Naive thymus-derived CD8-positive, alpha-beta T cell (primary cell): ENCODE measurements at places on chromosomes 6 and 20.

DNA sequence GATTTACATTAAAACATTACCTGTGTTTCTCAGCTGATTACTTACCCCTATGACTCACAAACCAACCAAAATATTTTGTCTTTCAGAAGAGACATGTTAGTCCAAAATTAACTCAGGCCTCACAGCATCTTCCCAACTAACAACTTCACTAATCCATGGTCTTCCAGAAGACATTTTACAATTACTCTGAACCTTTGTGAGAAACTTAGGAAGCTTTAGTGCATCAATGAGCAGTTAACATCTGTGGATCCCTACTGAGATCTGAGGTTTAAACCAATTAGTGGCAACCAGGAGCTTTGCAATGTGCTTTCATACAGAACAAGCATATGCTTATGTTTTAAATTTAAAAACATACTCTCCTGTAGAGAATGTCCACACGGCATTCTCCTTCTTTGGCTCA is 269.7 kb downstream of the UBE3D start:
- no peak overlapping the region for H3K4me3 ChIP-seq
- no peak for DNase-seq
- no peaks in the 10 kb centered on the region for H3K27me3 ChIP-seq
- no peaks in the 10 kb centered on the region for H3K36me3 ChIP-seq

GRCh38 chr20:35238735-35239134 is 12.2 kb downstream of the MMP24 start:
- H3K4me1 ChIP-seq = no peaks in the 10 kb centered on the region
- peaks cover 20% of the 10 kb centered on the region for H3K36me3 ChIP-seq
- H3K27me3 ChIP-seq = no peaks in the 10 kb centered on the region
- DNase-seq = no peak

- no peaks in the 10 kb centered on the region for H3K27me3 ChIP-seq
- no peak overlapping the region for H3K4me3 ChIP-seq
- no peaks in the 10 kb centered on the region for H3K4me1 ChIP-seq
- H3K27ac ChIP-seq = no peak overlapping the region
- no peak for DNase-seq
- H3K36me3 ChIP-seq = peaks cover 76% of the 10 kb centered on the region
These were observed 72.2 kb downstream of the SENP6 start for GRCh38 chr6:75673884-75674283.

DNA sequence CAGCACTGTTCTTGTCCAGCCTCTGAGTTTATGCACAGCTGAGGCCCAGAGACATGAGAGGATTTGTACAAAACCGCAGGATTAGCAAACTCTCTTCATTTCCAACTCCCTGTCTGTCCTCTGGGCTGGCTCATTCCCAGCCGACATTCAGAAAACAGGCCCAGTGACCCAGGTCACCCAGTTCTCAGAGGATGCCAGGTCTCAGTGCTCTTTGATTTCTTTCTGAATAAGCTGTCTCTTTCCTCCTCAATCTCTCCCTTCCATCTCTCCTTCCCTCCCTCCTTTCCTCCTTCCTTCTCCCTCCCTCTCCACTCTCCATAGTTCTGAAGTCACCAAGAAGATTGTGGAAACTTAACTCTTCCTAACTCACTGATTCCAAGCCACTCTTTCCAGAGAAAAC is 372.7 kb upstream of the SULF2 start:
- no peak for DNase-seq
- H3K4me3 ChIP-seq = no peak overlapping the region
- no peak overlapping the region for H3K27ac ChIP-seq
- peaks cover 23% of the 10 kb centered on the region for H3K27me3 ChIP-seq
- H3K36me3 ChIP-seq = peaks cover 6% of the 10 kb centered on the region

DNA sequence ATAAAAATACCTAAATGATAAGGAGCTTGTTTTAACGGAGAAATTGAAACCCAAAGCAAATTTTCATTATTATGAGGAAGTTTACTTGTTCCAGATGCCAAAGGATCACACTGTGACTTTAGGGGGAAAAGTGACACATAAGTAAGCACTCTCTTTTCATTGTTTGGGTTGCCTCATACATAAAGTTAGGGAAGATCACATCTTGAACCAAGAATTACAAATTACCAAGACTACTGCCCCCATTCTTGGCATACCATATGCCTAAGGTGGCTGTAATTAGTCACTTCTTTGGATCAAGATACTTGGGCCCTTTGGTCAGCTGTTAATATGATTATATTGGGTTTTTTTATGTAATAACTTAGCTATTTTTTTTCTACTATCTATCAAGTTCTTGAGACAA is 269.0 kb downstream of the COL12A1 start:
- no peaks in the 10 kb centered on the region for H3K4me1 ChIP-seq
- no peak overlapping the region for H3K4me3 ChIP-seq
- no peak for DNase-seq
- no peaks in the 10 kb centered on the region for H3K36me3 ChIP-seq
- H3K27ac ChIP-seq = no peak overlapping the region

- peaks cover 6% of the 10 kb centered on the region for H3K27me3 ChIP-seq
- peaks cover 2% of the 10 kb centered on the region for H3K4me1 ChIP-seq
- H3K4me3 ChIP-seq = no peak overlapping the region
- H3K36me3 ChIP-seq = peaks cover 4% of the 10 kb centered on the region
These were observed 37.0 kb downstream of the RIOK1 start for GRCh38 chr6:7426447-7427169.

DNA sequence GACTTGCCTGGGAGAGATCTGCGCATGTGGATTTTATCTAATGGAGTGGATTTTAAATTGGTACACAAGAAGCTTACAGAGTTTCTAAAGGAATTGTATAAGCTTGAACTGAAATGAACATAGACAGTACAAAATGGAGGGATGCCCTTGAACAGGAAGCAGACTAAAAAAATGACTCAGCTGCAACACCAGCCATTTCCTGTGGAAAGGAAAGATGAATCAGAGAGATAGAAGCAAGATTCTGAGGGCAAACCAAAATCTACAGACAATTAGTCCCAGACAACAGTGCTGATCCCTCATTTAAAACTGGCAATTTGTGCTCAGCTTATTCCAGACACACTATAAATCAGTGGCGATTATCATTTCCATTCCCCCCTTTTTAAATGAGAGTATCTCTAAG is 114.6 kb upstream of the TCF21 start:
- H3K27ac ChIP-seq = no peak overlapping the region
- H3K4me3 ChIP-seq = no peak overlapping the region

- H3K4me3 ChIP-seq = no peak overlapping the region
- DNase-seq = no peak
- H3K27me3 ChIP-seq = no peaks in the 10 kb centered on the region
- peaks cover 5% of the 10 kb centered on the region for H3K36me3 ChIP-seq
- H3K4me1 ChIP-seq = peaks cover 15% of the 10 kb centered on the region
These were observed 26.3 kb downstream of the SUN5 start for GRCh38 chr20:32978009-32978335.

GRCh38 chr20:12594410-12595088 is 414.2 kb upstream of the SPTLC3 start:
- H3K4me1 ChIP-seq = no peaks in the 10 kb centered on the region
- no peak overlapping the region for H3K4me3 ChIP-seq
- no peak overlapping the region for H3K27ac ChIP-seq
- H3K27me3 ChIP-seq = no peaks in the 10 kb centered on the region

GRCh38 chr6:23184351-23184750 is 615.0 kb downstream of the HDGFL1 start:
- H3K27me3 ChIP-seq = no peaks in the 10 kb centered on the region
- H3K36me3 ChIP-seq = no peaks in the 10 kb centered on the region
- DNase-seq = no peak
- H3K4me1 ChIP-seq = no peaks in the 10 kb centered on the region
- no peak overlapping the region for H3K27ac ChIP-seq
- no peak overlapping the region for H3K4me3 ChIP-seq

- H3K27ac ChIP-seq = no peak overlapping the region
- no peaks in the 10 kb centered on the region for H3K4me1 ChIP-seq
- H3K4me3 ChIP-seq = no peak overlapping the region
- DNase-seq = no peak
- no peaks in the 10 kb centered on the region for H3K27me3 ChIP-seq
These were observed 36.2 kb upstream of the RGS17 start for GRCh38 chr6:153167061-153167891.

GRCh38 chr6:168625602-168626001 is 184.6 kb downstream of the SMOC2 start:
- no peak for DNase-seq
- peaks cover 4% of the 10 kb centered on the region for H3K27me3 ChIP-seq
- no peaks in the 10 kb centered on the region for H3K4me1 ChIP-seq
- H3K4me3 ChIP-seq = no peak overlapping the region

DNA sequence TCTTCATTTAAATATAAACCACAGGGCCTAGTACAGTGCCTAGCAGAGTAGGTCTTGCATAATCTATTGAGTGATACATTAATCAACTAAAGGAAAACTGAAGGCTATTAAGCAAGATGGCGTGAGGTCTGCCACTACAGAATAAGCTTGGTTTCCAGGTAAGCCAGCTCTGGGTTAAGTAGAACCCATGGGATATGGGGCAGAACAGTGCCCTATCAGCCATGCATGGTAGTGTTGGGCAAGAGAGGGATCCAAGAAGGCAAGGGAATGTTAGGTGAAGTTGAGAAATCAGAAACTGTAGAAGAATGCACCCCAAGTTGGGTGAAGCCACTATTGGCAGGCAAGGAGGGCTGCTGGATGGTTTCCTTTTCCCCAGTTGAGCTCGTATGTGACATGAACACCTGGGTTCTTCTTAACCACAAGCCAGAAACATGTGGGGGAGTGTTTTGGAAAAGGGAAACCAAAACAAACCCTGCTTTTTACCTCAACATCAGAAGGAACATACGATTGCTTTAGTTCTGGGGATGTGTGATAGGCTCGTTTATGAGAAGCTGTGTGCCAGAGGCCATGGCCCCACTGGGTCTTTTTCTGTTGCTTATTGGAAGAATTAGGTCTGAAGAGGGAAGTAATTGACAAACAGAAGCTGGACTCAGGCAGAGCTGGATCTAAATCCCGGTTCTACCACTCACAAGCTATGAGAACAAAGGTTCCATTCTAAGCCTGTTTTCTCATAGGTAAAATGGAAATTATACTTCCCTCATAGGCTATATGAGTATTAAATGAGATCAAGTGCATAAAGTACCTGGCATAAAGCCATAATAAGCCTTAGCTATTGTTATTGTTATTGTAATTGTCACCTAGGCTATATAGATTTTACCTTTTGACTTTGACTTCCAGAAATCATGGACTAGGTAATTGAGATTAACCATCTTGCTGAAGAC is 33.5 kb downstream of the NEDD9 start:
- H3K4me1 ChIP-seq = peaks cover 62% of the 10 kb centered on the region
- H3K4me3 ChIP-seq = peak overlapping the region; percentile 57
- DNase-seq = no peak
- peaks cover 42% of the 10 kb centered on the region for H3K36me3 ChIP-seq
- H3K27me3 ChIP-seq = no peaks in the 10 kb centered on the region
- peak overlapping the region; percentile 86 for H3K27ac ChIP-seq

GRCh38 chr6:3813150-3813780 is 35.9 kb upstream of the FAM50B start:
- DNase-seq = no peak
- peaks cover 24% of the 10 kb centered on the region for H3K27me3 ChIP-seq
- no peaks in the 10 kb centered on the region for H3K36me3 ChIP-seq
- no peak overlapping the region for H3K4me3 ChIP-seq
- H3K27ac ChIP-seq = no peak overlapping the region
- no peaks in the 10 kb centered on the region for H3K4me1 ChIP-seq

DNA sequence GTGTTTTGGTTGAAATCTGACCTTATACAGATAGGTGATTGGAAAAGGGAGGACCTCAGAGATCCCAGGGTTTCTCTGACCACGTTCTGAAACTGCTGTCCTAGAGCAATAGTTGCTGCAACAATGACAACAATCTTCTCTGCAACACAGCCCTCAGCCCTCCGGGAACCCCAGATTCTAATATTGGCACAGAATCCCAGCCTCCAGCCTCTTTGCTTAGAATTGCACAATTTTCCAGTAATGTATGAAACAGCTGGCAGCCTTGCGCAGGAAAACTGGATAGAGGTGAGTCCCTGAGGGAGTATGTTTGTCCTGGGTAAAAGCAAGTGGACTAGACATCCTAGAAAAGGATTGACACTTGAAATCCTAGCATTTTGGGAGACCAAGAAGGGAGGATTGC is 30.4 kb upstream of the PNRC1 start:
- no peaks in the 10 kb centered on the region for H3K27me3 ChIP-seq
- no peak for DNase-seq
- H3K27ac ChIP-seq = peak overlapping the region; percentile 37
- peaks cover 12% of the 10 kb centered on the region for H3K4me1 ChIP-seq
- no peaks in the 10 kb centered on the region for H3K36me3 ChIP-seq

GRCh38 chr20:35618263-35619131 is 2.9 kb downstream of the SPAG4 start:
- peaks cover 45% of the 10 kb centered on the region for H3K4me1 ChIP-seq
- H3K36me3 ChIP-seq = no peaks in the 10 kb centered on the region
- H3K27me3 ChIP-seq = no peaks in the 10 kb centered on the region
- H3K27ac ChIP-seq = peak overlapping the region; percentile 87

GRCh38 chr20:53750827-53751619 is 157.4 kb upstream of the ZNF217 start:
- H3K4me1 ChIP-seq = peaks cover 73% of the 10 kb centered on the region
- H3K27me3 ChIP-seq = no peaks in the 10 kb centered on the region
- peak; percentile 4 for DNase-seq

DNA sequence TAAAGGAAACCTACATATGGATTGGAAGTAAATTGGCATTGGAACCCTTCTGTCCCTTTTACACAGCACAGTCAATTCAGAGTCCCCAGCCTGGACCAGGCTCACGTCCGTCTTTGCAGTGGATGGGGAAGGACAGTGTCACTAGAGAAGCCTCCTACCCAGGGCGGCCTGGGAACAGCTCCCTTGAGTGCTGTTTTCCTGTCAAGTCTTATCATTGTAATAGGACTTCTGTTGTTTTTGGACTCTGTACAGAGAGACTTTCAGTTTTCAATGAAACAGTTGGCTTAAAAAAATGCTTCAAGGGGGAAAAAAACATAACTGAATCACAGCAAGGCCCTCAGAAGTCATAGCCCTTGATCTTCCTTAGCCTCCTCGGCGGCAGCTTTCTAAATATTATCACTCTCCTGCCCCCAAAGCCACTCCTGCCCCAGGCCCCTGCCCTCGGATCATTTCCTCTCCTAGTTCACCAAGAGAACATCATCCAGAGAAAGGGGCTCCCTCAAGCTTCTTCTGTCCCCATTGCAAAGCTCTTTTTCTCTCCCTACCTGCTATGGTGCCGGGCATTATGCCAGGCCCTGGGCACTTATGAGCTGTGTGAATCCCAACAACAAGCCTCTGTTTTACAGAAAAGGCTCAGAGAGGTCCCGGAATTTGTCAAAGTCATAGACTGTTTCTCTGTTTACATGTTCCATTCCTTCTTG is 37.8 kb upstream of the CNKSR3 start:
- no peaks in the 10 kb centered on the region for H3K4me1 ChIP-seq
- no peaks in the 10 kb centered on the region for H3K27me3 ChIP-seq
- DNase-seq = no peak

GRCh38 chr6:154981079-154981870 is 13.8 kb upstream of the TIAM2 start:
- H3K4me1 ChIP-seq = no peaks in the 10 kb centered on the region
- DNase-seq = no peak
- H3K36me3 ChIP-seq = no peaks in the 10 kb centered on the region
- no peaks in the 10 kb centered on the region for H3K27me3 ChIP-seq
- H3K4me3 ChIP-seq = no peak overlapping the region

- H3K4me1 ChIP-seq = peaks cover 24% of the 10 kb centered on the region
- H3K27ac ChIP-seq = no peak overlapping the region
- H3K36me3 ChIP-seq = no peaks in the 10 kb centered on the region
- H3K27me3 ChIP-seq = peaks cover 16% of the 10 kb centered on the region
- peak overlapping the region; percentile 2 for H3K4me3 ChIP-seq
These were observed 955 bp upstream of the SLC26A8 start for GRCh38 chr6:36025260-36025931.

- H3K36me3 ChIP-seq = no peaks in the 10 kb centered on the region
- DNase-seq = no peak
- no peak overlapping the region for H3K4me3 ChIP-seq
- H3K27me3 ChIP-seq = peaks cover 9% of the 10 kb centered on the region
- no peak overlapping the region for H3K27ac ChIP-seq
- H3K4me1 ChIP-seq = no peaks in the 10 kb centered on the region
These were observed 44.1 kb upstream of the GCLC start for GRCh38 chr6:53588816-53589509.
